ENCODE measurements at places on chromosomes 5 and 9.

DNA sequence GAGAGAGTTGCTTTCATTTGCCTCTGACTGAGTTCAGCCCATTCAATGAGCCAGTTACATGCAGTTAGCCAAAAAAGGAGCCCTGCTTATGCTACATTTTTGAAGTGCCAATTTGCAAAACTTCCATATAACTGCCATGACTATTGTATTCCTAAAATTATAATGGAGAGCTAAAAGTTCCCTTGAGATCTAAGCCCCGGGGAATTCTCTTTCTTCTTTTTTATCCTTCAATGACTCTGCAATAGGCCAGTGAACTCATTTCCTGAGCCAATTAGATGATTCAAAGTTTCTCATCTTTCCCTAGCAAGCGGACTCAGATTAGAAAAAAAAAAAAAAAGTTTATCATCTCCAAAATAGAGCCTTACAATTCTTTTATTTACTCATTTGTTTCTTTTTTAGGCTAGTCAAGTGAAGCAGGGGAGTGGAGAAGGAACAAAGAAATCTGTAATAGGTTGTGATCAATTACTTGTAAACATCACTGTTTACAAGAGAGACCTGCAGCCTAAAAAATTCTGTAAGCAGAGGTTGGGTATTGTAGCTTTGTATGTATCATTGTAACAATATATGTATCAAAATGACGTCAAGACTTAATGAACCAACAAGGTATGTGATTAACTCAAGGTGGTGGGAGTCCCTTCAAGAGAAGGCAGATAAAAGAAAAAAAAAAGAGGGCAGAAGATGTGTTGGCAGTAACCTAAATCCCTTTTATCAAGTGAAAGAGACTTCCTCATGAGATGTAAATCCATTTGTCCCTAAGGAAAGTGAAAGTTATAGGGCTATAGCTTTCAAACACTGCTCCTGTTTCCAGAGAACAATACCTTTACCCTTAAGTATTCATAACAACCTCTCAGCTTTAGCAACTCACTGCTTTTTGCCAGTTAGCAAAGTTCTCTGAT, 48.7 kb upstream of the HOMER1 start:
- no peak for DNase-seq

GRCh38 chr5:15612915-15613635, 113.1 kb downstream of the FBXL7 start:
- no peak for DNase-seq

- no peak for DNase-seq
Observed at GRCh38 chr9:126962336-126962735, 47.8 kb downstream of the RALGPS1 start.

DNA sequence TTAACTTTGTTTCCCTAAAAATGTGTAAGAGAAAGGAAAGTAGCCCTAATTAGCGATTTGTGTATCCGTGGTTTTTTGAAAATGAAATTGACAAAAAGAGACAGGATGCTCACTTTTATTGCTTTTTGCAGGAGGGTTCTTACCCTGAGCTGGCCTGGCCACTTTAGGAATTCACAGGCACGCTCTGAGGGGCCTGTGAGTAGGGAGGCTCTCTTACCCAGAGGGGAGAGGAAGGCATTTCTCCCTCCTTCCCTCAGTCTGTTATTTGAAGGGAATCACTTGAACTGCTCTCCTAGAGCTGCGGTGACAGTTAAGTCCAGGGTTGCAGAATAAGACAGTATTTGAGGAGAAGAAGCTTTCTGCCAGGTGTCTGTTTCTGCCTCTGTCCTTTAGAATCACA, 16.7 kb downstream of the PIK3R1 start:
- DNase-seq, result no peak

DNA sequence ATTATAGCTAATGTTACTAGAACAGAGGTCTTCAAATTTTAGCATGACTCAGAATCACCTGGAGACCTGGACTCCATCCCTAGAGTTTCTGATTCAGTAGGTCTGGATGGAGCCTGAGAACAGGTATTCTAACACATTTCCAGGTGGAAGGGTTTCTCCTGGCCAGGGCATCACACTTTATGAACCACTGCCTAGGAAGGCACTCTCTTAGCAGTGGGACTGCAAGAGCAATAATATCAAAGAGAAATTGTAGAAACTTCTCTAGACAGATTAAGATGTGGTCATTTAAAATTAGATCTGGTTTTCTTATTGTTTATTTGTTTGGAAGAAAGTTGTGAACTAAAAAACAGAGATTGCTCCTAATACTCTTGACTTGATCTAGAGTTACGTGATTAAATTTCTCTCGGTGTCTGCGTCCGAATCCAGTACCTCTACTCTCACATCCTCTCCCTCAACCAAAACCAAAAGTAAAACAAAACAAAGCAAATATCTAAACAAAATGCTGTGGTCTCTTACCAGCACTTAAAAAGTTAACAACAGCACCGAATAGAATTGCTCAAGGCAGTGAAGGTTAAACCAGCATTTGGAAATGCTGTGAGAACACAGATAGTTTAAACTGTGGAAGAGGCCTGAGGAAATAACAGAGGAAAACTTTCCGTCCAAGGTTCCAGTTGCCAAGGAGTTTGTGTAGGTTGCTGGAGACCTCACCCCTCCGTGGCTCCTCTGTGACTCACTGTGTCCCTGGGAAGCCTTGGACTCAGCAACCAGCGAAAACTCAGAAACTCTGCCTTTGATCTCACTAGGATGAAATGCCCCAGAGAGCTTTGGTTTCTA, 193.4 kb downstream of the ARRDC3 start:
- no peak for DNase-seq

- no peak for DNase-seq
Observed at GRCh38 chr5:138720840-138721239, 32.4 kb upstream of the CTNNA1 start.

DNA sequence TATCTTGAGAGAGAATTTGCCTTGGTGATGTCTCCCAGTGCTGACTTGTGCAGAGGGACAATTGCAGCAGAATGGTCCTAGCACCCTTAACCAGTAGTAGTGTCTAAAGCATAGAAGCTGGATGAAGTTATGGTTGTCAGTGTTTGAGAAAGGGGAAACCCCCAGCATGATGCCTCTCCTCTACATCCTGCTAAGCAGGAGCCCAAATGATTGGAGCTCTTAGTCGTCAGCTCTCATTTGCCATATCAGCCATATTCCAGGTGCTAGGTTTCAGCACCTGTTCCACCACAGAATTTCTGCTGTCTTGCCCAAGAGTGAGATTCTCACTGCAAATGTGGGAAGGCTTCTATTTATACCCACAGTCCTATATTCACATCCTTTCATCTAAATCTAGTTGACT, 43.7 kb upstream of the RFX3 start:
- no peak for DNase-seq

DNA sequence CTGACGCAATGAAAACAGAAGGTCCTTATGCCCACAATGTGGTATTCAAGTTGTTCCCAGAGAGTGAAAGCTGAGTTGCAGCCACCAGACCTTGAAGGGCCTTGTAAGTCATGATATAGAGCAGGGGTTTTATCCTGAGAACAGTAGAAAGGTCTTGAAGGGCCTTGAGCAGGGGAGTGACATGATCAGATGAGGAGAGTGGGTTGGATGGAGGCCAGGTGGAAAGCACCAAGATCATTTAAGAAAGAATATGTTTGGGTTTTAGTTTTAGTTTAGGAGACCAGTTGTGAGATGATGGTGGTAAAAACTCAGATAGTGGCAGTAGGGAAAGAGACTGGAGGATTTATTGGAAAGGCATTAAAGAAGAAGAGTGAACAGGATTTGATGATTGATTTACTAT, 5.9 kb downstream of the ITGA2 start:
- DNase-seq, result no peak

DNA sequence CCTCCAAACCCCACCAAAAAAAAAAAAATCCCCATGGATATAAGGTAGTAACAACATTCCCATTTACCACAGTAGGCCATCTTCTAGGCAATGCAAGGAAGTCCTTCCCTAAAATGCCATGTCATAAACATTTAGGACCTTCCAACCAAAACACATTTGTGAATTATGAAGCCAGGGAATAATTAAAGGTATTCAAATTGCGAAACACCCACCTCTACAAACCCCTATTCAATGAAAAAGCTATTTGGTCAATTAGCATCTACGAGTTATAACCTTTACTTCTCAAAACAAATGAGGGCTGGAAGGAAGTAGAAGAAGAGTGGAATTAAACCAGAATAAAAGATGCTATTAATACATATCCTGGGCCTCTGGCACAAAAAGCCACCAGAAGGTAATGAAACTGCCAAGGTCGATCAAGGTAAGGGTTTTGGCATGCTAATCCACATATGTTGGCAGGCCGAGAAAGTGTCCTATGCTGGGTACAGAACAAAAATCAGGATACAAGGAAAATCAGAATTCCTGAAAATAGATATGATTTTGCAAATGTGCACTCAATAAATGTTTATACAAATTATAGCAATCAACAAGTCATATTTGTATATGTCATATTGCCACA, 47.7 kb downstream of the MTMR12 start:
- DNase-seq, result no peak

DNA sequence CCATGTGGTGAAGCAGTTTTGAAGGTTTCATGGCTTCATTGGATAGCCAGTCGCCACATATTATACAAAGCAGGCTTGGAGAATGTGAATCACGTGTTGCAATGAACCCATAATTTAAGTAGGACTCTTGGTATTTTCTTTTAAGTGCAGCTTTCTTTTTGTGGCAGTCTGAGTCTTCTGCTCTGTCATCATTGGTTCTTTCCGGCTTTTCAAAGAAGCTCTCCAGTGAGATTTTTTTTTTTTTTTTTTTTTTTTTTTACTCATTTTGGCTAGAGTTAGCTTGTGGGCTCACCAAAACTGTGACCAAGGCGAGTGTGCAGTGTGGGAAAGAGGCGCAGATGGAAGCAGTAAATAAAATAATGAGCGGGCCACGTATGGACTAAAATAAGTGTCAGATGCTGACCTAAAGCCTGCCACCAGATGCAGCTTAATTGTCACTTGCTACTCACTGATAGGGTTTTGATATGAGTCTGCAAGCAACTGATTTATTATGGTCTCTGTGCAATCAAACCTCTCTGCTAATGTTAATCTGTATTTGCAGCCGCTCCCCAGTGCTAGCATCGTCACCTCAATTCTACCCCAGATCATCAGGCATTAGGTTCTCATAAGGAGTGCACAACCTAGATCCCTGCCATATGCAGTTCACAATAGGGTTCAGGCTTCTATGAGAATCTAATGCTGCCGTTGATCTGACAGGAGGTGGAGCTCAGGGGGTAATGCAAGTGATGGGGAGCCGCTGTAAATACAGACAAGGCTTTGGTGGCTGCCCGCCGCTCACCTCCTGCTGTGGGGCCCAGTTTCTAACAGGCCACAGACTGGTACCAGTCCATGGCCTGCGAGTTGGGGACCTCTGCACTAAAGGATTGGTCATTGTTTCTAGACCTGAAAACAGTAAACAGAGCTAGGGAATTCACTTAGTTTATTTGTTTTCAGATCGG, 45.5 kb upstream of the LARP1 start:
- no peak for DNase-seq

DNA sequence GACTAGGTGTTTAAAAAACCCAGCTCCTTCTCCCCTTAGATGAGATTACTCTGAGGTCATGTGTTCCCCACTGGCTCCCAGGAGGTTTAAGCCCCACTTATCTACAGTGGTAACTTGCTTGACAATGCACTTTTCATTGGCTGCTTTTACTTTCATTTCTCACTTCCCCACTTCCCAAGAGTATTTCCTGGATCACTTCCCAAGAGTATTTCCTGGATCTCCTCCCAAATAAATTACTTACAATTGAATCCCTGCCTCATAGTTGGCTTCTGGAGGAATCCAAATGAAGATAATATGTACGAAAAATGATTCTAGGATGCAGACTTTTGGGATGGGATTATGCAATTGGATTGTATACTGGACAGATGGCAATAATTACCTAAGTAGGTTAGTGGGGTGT, 47.1 kb upstream of the CHSY3 start:
- DNase-seq, result no peak

DNA sequence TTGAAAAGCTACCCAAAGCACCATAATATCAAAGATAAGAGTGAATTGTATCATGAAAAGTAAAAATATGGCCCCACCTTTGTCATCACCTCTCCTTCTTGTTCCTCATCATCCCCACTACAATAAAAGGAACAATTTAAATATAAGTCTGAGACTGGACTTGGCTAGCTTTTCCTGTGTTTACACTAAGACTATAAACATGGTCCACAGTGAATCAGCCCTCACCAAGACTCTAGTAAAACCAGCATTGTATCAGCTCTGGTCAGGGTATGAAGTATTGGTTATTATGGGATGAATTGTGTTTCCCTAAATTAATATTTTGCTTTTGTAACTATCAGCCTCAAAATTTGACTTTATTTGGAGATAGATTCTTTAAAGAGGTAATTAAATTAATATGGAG, 105.4 kb downstream of the SLC25A46 start:
- DNase-seq, result no peak

DNA sequence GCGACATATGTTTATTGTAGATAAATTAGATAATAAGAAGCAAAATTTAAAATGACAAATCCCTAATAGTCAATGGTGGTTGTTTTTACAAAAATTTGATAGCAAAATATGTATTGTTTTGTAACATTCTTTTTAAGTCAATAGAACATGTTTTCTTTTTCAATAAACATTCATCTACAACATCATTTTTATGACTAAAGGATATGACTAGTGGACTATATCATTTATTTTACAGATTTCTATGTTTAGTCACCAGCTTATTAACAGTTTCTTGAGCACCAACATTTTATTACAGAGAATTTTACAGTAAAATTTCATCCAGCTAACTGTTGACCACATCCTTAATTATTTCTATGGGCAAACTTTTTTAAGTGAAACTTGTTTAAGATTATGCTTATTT, 114.7 kb upstream of the IL7R start:
- no peak for DNase-seq

GRCh38 chr9:6924988-6925563, 167.3 kb downstream of the KDM4C start:
- DNase-seq, result no peak

DNA sequence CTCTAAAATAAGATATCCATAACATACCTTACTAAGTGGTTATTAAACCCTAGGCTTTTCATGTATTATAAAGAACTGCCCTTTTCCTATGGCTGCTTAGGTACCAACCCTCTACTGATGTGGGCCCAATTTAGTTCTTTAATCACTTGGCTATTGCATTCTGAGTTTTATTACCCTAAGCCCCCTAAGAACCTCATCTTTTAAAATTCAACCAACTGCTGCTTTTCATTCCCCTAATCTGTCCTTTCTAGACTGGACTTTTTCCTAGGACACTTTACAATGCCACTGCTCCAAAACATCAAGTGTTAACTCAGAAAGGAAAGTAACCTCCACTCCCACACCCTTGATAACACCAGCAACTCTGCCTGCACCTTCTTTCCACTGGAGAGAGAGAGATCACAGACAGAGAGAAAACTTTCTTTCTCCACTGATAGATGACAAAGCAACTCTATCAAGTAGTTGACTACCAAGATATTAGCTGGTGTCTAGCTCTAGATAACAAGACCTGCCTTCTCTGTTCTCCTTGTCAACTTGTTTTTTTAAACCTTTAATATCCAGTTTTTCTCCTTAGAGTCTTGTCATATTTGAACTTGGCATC, 27.3 kb downstream of the ELL2 start:
- no peak for DNase-seq

DNA sequence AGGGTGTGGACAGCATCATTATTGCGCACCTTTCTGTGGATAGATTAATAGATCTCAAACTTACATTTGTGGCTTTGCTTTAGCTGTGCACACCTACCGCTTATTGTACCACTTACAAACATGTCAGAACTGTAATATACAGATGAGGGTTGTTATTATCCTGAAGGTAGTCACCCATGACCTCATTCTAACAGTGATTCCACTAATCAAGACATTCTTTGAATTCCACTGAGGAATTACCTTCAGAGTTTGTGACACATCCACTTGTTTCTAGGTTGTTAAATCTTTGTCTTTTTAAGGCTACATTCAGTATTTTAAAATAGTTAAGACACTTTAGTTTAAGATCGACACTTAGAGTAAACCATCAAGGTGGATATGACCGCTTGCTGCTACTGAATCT, 7.8 kb downstream of the KCNV2 start:
- DNase-seq, result no peak
